Body of pancreas (tissue), 4 donors: ENCODE measurements at places on chromosomes 12 and 14. TPM values are rescaled to one million over a fixed set of nuclear protein-coding genes. Genes with fewer than 3 reads are reported as not detected.
A peak's percentile ranks its signal among the peaks of the same experiment; 100 is the strongest.

GRCh38 chr12:62252576-62252975, 7.6 kb upstream of the USP15 start:
- no peak overlapping the region for H3K4me3 ChIP-seq
- H3K27me3 ChIP-seq = no peaks in the 10 kb centered on the region
- DNase-seq = no peak
- H3K4me1 ChIP-seq = peaks cover 20% of the 10 kb centered on the region

GRCh38 chr14:50521912-50522341, 10.4 kb downstream of the MAP4K5 start:
- H3K27me3 ChIP-seq = no peaks in the 10 kb centered on the region
- no peaks in the 10 kb centered on the region for H3K36me3 ChIP-seq
- H3K27ac ChIP-seq = peak overlapping the region; percentile 73
- H3K4me3 ChIP-seq = no peak overlapping the region
- DNase-seq = no peak
- peaks cover 38% of the 10 kb centered on the region for H3K4me1 ChIP-seq

- DNase-seq = peak; percentile 72
- peak overlapping the region; percentile 92 for H3K27ac ChIP-seq
- H3K36me3 ChIP-seq = no peaks in the 10 kb centered on the region
- H3K27me3 ChIP-seq = no peaks in the 10 kb centered on the region
- no peak overlapping the region for H3K4me3 ChIP-seq
Observed at GRCh38 chr14:76917158-76917596, 91.0 kb downstream of the LRRC74A start.

GRCh38 chr12:124658806-124659402, 91.5 kb upstream of the NCOR2 start:
- no peak overlapping the region for H3K4me3 ChIP-seq
- H3K27me3 ChIP-seq = no peaks in the 10 kb centered on the region
- no peak overlapping the region for H3K27ac ChIP-seq
- DNase-seq = no peak
- peaks cover 22% of the 10 kb centered on the region for H3K4me1 ChIP-seq
- H3K36me3 ChIP-seq = no peaks in the 10 kb centered on the region

DNA sequence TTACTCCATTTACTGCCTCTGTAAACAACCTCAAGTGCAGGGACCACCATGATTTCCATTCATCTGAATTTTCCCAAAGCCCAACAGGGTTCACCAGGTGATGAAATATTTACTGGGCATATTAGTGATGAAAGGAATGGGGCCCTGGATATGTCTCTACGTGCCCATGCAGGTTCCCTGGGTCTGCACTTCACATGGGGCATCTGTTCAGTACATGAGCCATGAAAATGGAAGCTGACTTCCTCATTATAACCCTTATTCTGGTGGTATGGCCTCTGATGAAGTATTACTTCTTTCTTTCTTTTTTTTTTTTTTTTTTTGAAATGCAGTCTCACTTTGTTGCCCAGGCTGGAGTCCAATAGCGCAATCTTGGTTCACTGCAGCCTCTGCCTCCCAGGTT, 26.5 kb upstream of the CORO1C start:
- no peaks in the 10 kb centered on the region for H3K4me1 ChIP-seq
- no peaks in the 10 kb centered on the region for H3K36me3 ChIP-seq
- no peak overlapping the region for H3K27ac ChIP-seq
- no peak for DNase-seq
- H3K4me3 ChIP-seq = no peak overlapping the region
- H3K27me3 ChIP-seq = no peaks in the 10 kb centered on the region

DNA sequence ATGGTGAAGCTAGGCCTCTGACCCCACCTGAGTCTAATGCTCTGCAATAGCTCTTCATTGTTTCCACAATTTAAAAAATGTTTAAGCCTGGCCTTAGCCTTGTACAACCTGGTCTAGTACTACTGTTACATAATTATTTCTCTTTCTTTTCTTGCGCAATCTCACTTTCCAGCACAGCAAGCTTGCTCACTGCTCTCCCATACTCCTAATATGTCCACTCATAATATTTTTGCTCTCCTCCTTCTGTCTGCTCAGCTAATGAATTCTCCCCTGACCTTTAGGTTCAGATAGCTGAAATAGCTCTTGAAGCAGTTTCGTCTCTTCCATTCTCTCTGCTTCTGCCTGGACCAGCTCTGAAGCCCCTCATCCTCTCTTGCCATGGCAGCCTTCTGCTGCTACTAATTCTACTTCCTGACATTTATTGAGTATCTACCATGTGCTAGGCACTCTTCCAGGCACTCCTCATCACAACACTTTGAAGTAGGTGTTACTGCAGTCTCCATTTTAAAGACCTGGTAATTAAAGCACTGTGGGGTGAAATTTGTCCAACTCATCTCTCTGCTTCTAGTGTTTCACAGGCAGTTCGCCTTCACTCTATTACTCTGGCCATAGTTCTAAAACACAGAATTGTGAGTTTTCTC, 2.8 kb upstream of the SLC48A1 start:
- no peaks in the 10 kb centered on the region for H3K36me3 ChIP-seq
- no peak for DNase-seq
- H3K27me3 ChIP-seq = no peaks in the 10 kb centered on the region
- no peak overlapping the region for H3K4me3 ChIP-seq

GRCh38 chr14:32226056-32226455, 23.0 kb upstream of the RNU6-8 start:
- H3K36me3 ChIP-seq = no peaks in the 10 kb centered on the region
- no peak overlapping the region for H3K4me3 ChIP-seq
- no peak overlapping the region for H3K27ac ChIP-seq
- H3K4me1 ChIP-seq = peaks cover 9% of the 10 kb centered on the region
- H3K27me3 ChIP-seq = no peaks in the 10 kb centered on the region

DNA sequence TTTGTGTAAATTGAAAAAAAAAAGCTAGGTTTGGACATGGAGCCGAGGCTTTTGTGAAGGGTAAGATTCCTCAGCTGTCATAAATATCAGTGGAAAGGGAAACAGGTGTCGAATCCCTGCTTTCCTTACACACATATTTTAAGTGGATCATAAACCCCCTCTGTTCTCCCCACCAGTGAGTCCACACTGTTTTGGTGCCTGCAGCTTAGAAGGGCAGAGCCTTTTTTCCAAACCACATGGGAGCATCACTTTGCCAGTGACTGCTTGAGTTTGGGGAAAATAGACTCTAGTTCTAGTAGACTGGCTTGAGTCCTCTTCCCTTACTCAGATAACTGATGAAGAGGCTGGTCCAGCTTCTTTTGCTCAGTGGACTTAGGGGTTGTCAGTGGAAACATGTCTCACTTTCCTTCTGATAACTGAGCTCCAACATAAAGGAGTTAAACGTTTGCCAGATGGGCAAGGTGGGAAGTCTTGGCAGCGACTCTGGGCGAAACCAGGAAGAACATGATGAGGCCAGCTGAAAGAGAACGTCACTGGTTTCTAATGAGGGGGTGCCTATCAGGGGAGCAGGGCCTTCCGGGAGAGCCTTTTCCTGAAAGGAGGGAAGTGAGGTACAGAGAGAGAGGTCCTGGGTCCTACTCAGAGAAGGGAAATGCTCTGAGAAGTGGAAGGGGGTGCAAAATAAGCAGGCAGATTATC, 168.1 kb upstream of the PARP11 start:
- H3K4me1 ChIP-seq = no peaks in the 10 kb centered on the region
- no peak overlapping the region for H3K4me3 ChIP-seq
- DNase-seq = no peak
- no peaks in the 10 kb centered on the region for H3K27me3 ChIP-seq

- no peaks in the 10 kb centered on the region for H3K27me3 ChIP-seq
- no peak for DNase-seq
- no peaks in the 10 kb centered on the region for H3K36me3 ChIP-seq
Observed at GRCh38 chr12:96099421-96099820, 64.0 kb upstream of the LTA4H start.

DNA sequence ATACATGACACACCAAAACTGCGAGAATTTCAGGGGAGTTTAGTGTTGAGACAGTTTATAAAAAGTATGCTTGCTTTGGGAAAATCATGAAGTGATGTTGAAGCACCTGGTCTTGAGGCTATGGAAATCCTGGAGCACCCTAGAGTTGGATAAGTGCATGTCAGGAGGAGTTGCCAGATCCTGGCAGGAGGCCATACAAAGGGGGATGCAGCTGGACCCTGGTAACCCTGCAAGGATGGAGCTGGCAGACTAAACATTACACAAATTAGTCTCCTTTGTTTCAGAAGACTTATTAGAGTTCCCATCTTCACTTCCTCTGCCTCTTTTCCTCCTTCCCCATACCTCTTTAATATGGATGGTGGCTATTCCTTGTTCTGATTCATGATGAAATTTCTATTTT, 907.0 kb downstream of the BCL11B start:
- no peak for DNase-seq
- no peaks in the 10 kb centered on the region for H3K36me3 ChIP-seq
- H3K27ac ChIP-seq = no peak overlapping the region

DNA sequence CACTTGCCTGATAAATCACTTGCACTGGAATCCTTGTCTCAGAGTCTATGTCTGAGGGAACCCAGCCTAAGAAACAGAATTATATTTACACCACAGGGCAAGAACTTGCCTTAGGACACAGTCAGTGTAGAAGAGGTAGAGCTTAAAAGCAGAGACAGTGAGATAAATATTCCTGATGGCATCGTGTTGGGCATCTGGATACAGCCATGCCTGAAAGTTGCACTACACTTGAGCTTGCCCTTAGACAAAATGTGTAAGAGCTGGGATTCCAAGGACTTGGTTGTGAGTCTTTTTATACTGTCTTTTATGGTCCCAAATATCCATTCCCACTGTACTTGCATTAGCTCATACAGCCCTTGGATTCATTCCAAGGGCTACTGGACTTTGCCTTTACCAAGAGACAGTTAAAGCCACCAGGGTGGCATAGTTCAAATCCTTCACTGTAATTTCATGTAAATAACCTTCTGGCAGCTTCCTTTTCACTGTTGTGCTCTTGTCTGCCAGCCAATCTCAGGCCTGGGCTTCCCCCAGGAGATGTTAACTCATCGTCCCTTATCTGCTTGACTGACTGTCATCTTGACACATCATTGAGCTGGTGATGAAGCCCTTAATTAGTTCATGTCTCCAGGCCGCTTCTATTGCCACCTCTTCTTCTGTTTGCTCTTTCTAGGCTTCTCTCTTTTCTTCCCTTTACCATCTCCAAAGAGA, 577.9 kb upstream of the TBX3 start:
- no peak overlapping the region for H3K27ac ChIP-seq
- no peaks in the 10 kb centered on the region for H3K27me3 ChIP-seq
- H3K4me1 ChIP-seq = no peaks in the 10 kb centered on the region
- H3K36me3 ChIP-seq = no peaks in the 10 kb centered on the region

DNA sequence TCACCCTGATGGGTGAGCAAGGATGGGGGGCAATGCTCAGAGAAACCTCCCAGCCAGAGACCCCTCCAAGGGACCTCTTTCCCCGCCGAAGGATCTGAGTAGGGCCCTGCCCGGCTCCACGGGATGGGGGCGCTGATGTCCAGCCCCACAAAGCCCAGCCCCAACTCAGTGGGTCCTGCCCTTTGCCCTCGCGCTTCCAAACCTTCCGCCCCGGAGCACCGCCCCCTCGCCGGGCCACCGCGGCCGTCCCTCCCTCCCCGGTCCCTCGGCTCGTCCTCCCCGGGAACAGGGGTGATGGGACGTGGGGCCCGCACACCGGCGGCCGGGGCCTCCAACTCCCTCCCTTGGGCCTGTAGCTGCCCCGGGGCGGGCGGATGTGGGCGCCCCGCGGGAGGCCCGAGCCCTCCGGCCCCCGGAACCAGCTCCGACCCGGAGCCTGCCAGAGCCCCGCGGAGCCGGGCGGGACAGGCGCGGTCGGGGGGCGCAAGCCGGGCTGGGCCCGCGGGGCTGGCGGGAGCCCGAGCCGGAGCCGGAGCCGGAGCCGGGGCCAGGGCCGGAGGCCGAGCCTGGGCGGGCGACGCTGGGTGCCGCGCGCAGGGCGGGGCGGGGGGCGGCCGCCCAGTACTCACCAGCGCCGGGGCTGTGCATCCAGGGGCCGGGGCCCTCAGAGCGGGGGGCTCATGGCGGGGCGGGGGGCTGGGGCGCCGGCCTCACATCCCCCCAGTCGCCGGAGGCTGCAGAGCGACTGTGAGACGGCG, 386 bp downstream of the HDAC7 start:
- H3K4me1 ChIP-seq = peaks cover 46% of the 10 kb centered on the region
- H3K27me3 ChIP-seq = no peaks in the 10 kb centered on the region
- peak overlapping the region; percentile 43 for H3K4me3 ChIP-seq
- no peaks in the 10 kb centered on the region for H3K36me3 ChIP-seq

- H3K27me3 ChIP-seq = no peaks in the 10 kb centered on the region
- H3K4me3 ChIP-seq = no peak overlapping the region
- H3K27ac ChIP-seq = no peak overlapping the region
- DNase-seq = no peak
- no peaks in the 10 kb centered on the region for H3K36me3 ChIP-seq
Observed at GRCh38 chr14:101828046-101828445, 66.5 kb downstream of the PPP2R5C start.

DNA sequence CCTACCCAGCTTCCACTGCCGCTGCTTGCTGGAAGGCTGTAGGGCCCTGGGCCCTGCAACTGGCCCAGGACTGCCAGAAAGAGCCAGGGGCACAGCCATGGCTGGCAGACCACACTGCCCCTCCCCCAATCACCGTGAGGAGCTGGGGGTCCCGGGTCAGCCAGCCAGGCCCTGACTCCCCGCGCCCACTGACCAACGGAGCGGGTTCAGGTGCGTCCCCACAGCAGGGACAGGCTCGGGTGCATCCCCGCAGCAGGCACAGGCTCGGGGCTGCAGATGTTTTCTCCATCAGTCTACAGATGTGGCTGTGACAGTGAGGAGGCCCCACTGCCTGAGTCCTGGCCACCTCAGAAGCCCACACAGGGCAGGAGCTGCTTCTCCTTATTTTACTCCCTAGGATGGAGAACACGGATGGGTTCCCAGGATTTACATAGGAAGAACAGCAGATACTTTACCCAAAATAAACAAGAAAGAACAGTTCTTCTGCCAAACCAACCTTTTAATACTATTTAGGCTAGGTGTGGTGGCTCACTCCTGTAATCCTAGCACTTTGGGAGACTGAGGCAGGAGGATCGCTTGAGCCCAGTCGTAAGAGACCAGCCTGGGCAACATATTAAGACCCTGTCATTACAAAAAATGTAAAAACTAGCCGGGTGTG, 61.1 kb downstream of the TESC start:
- H3K4me1 ChIP-seq = peaks cover 23% of the 10 kb centered on the region
- H3K27ac ChIP-seq = no peak overlapping the region
- no peak for DNase-seq
- H3K36me3 ChIP-seq = no peaks in the 10 kb centered on the region
- H3K27me3 ChIP-seq = no peaks in the 10 kb centered on the region

- peaks cover 24% of the 10 kb centered on the region for H3K4me1 ChIP-seq
- H3K36me3 ChIP-seq = no peaks in the 10 kb centered on the region
- no peak overlapping the region for H3K27ac ChIP-seq
- no peak for DNase-seq
Observed at GRCh38 chr12:121575952-121576625, 4.7 kb downstream of the KDM2B start.

DNA sequence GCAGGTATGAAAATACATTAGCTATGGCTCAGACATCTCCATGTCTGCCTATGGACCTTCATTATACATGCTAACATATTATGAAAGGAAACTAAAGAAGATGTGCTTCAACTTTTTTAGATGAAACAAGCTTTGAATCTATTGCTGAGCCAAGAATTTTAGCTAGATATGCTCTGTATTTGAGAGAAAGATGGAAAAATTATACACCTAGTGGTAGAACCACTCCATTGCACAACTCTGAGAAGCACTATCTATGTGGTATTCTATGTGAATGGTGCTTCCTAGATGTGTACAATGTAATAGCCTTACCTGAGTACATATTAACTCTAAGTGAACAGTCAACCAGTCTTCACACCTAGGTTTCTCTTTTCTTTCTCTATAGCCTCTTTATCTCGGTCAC, 17.3 kb downstream of the EPYC start:
- no peaks in the 10 kb centered on the region for H3K4me1 ChIP-seq
- DNase-seq = no peak
- H3K36me3 ChIP-seq = no peaks in the 10 kb centered on the region
- no peaks in the 10 kb centered on the region for H3K27me3 ChIP-seq

Gene TPPP2
- not detected for total RNA-seq

Gene KRT71
- not detected for total RNA-seq

Gene KRT3
- total RNA-seq = not detected

Gene VEZT
- 56.4 TPM for total RNA-seq

Gene ABCD2
- total RNA-seq = under 0.01 TPM

Gene GPR162
- not detected for total RNA-seq
